ENCODE measurements at places on chromosomes 3 and 15. TPM values are rescaled to one million over a fixed set of nuclear protein-coding genes. Genes with fewer than 3 reads are reported as not detected.

The ACAN gene
- total RNA-seq = under 0.01 TPM

The CDHR4 gene
- not detected for total RNA-seq

- no peak for DNase-seq
- no peaks in the 10 kb centered on the region for H3K36me3 ChIP-seq
- H3K27ac ChIP-seq = no peak overlapping the region
- no peaks in the 10 kb centered on the region for H3K27me3 ChIP-seq
- no peak overlapping the region for H3K4me3 ChIP-seq
- H3K4me1 ChIP-seq = no peaks in the 10 kb centered on the region
These were observed 53.5 kb downstream of the PFN2 start for GRCh38 chr3:149917124-149917667.

DNA sequence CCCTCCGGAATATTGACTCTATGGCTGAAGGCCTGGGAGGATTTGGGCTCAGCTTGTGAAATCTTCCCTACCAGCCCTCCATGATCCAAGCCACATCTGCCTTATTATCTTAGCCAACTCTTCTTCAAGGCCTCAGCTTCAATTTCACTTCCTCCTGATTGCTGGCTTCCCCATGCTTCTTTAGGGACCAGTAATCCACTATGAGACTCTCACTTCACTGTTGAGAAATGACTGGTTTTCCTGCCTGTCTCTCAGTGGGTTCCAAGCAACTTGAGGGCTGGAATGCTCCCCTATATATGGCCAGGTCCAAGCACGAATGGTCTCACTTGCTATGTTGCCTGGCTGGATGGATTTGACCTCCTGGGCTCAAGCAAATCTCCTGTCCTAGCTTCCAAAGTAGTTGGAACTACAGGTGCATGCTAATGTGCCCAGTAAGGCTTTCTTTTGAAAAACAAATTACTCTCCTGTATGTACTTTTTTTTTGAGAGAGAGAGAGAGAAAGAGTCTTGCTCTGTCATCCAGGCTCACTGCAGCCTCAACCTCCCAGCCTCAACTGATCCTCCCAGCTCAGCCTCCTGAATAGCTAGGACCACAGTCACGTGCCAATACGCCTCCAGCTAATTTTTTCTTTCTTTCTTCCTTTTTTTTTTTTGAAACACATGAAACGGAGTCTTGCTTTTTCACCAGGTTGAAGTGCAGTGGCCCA is 7.9 kb upstream of the PIK3CB start:
- no peak overlapping the region for H3K4me3 ChIP-seq
- no peak overlapping the region for H3K27ac ChIP-seq

Measured in breast epithelium (tissue), 4 donors.